ENCODE measurements at places on chromosomes 4 and X.
A peak's percentile ranks its signal among the peaks of the same experiment; 100 is the strongest.

DNA sequence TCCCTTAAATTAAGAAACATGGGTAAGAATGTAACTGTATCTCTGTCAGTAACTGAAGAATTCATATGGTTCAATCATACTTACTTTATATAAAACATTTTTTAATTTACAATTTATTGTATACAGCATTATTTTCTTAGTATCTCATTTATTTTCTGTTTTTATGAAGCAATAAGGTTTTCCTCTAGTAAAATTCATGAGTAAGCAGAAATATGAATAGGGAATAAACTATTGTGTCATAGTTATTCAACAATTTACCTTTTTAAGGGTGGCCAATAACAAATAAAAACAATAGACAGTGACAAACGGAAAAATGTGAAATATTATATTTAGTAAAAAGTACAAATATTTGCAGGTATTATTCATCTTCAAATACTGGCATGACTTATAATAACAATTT lies 624.4 kb downstream of the TECRL start:
- ATAC-seq: no peak

DNA sequence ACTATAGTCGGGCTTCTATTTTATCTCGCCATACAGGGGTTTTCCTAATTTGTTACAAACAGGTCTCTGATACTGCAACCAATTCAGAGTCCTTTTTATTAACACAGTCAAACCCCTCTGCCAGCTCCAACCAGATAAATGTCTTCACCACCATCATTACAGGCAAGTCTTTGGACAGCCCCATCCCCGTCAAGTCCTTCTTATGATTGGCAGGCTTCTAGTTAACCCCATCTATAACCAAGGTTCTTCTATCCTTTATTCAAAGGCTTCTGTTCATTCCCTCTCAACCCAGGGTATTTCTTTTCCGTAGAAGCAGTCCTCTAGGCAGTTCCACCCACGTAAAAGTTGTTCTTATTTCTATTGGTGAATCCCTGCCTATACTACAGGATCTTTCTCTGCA lies 29.9 kb upstream of the FOXR2 start:
- ATAC-seq: no peak

DNA sequence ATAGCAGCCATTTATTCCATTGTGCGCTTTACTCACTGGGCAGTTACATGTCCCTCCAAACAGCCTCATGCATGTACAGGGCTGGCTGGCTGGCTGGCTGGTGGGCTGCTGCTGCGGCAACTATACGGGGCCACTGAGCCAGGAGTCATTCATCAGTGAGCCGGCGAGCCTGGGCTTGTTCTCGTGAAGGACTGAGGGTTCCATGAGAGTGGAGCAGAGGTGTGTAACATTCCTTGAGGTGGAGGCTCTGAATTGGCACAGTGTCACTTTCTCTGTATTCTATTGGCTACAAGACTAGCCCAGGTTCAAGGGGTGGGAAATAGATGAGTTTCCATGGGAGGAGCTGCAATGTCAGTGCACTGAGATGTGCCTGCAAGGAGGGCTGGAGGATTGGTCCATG lies 89.1 kb downstream of the ARHGAP10 start:
- ATAC-seq: no peak

DNA sequence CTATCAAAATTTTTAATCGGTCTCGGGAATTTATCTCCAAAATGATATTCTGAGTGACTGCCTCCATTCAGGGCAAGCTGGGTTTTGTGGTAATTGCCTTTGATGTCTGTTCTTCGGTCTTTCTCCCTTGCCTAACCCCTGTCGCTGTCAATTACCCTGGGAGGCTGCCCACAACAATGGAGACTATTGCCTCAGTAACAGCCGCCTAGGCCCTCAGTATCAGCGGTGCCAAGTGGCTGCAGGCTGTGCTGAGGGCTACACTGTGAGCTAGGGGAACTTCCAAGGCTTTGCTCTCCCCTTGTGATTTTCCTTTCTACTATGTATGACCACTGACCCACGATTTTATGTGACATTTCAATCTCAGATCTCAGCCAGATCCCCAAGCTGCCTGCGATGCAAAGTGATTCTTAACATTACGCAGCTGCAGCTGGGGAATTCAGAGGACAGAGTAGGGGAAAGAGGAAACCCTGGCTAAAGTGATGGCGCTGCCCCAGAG lies 36.3 kb upstream of the REST start:
- no peak for ATAC-seq

GRCh38 chr4:40687676-40688389 lies 58.2 kb upstream of the RBM47 start:
- no peak for ATAC-seq

DNA sequence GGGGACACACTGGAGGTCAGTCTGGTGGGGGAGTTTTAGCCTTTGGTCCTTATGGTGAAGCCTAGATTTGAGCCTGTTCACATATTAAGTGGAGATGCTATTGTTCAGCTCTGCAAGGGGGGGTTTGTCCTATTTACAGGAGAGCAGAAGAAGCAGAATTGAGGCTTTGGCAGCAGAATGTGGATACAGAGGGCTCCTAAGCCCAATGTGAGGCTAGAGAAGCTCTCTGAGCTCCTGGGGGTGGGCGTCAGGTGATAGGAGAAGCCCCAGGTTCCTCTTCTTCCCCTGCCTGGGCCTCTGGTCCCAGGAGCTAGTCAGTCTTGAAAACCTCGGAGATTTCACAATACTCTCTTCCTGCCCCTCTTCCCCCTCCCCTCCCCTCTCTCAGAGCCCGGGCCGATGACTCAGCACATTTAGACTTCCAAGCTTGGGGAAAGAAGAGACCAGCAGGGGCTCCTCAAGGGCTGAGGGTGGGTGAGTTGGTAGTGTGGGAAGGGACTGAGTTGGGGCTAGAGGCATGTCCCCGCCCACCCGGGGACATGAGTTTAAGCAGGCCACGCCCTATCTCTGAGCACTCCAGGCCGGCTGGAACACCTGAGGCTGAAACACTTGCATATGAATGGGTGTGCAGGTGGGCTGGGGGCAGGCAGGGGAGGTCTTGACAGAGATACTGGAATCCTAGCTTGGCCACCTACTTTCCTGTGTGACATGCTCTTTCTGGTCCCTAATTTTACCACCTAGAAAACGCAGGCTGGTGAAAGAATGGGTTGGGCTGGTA lies 3.4 kb downstream of the TFE3 start:
- no peak for ATAC-seq

DNA sequence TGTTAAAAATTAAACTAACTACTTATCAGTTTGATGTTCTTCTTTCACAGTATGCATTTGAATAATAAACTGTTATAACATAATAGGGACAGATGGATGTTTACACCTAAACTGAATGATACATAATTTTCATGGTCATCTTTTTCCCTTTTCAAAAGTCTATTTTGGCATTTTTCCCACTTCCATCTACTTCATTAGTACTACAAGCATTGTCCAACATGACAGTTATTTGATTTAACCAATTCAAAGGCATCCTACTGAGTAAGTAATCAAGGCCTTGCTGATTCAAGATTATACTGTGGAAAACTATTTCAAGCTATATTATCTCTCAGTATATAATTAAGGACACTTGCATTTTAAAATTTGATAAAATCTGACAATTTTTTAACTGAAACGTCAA lies 212.9 kb downstream of the FAT4 start:
- no peak for ATAC-seq

DNA sequence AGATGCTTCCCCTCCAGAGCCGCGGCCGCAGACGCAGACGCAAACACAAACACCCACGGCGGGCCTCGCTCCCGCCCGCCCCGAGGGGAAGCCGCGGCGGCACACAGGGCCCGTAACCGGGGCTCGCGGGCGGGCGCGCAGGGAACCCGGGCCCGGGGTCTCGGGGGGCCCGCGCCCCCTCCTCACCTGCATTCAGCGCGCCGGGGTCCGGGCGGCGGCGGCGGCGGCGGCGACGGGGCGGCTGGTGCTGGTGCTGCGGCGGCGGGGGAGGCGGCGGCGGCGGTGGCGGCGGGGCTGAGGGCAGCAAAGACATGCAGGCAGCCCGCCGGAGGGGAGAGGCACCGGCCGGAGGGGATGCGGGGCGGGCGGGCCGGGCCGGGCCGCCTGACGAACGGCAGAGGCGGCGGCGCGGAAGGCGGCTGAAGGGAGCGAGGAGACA lies 255 bp upstream of the CNOT6L start:
- ATAC-seq: peak; percentile 11

GRCh38 chr4:95835672-95836071 lies 4.2 kb upstream of the PDHA2 start:
- no peak for ATAC-seq

- no peak for ATAC-seq
These were observed 237.5 kb upstream of the CTSO start for GRCh38 chr4:156191044-156191781.

GRCh38 chr4:620201-620600 lies 5.2 kb upstream of the PDE6B start:
- no peak for ATAC-seq

DNA sequence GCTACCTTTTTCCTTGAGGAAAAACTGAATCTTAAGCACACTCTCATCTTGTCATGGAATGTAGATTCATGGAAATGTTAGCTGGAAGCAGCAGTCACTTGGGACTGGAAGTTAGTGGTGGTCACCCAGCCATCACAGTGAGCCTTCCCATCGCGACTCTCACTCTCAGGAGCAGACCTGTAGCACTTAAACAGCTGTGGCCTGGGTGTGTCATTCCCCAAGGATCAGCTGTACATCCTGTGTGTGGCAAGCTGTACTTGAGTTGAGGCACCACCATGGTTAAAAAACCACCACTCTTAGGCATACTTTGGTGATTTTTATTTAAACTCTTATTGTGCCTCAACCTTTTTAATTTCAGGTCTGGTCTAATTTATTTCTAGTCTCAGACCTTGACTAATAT lies 46.7 kb downstream of the JADE1 start:
- no peak for ATAC-seq

GRCh38 chrX:31550158-31550557 lies 478.3 kb upstream of the FTHL17 start:
- no peak for ATAC-seq

GRCh38 chrX:17537723-17538243 lies 162.8 kb downstream of the NHS start:
- ATAC-seq: no peak

- no peak for ATAC-seq
These were observed 10.3 kb downstream of the SPATA4 start for GRCh38 chr4:176185051-176185450.

DNA sequence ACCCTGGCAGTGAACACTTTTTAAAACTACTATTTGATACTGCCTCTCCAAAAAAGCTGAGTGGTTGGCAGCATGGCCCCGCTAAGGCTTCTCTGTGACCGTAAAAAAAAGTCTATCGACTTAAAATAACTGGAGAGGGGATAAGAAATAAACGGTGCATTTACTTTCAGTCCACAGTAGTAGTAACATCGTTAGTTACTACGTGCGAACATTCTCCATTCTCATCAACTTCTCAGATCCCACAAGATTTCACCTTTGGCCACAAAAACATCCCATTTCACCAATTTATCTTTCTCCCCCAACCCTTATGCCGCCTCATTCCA lies 524 bp upstream of the EXOSC9 start:
- ATAC-seq: peak; percentile 8

DNA sequence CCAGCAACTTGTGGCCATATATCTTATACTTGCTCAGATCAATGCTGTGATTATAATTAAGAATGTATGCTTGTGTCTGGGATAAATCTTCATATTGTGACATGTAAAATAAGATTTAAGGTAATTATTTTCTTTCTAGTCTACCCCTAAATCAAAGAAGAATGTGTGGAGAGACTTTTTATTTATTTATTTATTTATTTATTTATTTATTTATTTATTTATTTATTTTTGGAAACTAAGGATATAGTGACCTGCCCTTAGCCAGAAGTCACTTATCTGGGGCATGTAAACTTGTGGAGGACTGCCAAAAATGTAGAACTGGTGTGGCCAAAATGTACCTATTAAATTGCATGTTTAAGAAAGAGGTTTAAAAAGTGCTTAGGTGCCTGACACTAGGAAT lies 144.3 kb downstream of the BEND2 start:
- no peak for ATAC-seq

DNA sequence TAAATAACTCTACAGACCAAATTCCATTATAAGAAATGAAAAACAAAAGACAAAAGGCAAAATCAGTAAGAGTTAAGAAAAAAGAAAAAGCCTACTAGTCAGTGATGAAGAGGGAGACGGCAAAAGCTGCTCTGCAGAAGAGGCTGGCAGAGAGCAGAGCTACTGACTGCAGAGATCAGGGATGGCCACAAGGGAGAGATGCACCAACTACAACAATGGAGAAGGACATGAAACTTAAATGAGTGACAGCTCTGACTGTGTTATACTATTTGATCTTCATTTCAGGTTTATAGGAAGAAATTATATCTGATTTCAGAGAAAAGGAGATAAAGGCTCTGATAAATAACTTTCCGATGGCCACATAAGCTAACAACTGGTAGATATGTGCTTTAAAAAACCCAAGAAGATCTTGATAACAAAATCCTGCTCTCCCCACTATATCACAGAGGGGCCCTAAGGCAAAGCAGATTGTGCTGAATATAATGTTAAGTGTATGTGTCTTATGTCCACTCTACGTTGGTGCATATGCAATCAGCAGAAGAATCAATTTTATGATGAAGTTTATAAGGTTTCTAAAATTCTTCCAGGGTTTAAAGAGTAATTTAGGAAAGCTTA lies 58.4 kb upstream of the COX18 start:
- peak; percentile 66 for ATAC-seq

DNA sequence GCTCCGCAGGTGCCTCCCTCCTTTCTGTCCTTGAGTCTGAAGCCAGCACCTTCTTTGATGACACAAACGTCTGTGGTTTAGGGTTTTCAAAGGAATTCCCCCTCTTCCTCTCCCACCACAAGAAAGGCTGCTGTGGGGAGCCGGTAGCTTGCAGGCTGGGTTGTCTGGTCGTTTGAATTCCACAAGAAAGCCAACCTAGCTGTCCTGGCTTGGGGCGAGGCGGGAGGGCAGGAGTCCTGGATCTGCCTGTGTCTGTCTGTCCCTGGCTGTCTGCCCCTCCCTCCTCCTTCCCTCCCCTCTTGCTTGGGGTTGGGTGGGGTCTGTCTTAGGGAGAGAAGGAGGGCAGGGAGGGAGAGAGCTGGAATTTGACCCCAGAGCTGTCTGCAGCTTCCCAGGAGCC lies 56.3 kb downstream of the SHROOM2 start:
- ATAC-seq: no peak

DNA sequence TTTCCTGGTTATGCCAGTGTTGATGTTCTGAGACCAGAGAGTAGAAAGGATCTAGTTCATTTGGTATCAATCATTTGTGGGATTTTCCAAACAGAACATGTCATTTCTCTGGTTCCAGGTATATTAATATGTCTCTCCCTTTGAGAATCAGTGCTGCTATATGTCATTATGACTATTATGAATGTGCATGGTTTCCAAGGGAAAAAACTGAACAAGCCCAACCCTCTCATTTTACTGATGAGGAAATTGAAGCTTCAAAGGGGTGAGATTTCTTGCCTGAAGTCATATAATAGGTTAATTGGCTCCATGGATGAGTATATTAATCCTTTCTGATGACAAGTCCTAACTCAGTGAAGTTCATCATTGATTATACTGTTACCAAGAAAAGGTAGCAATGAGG lies 31.9 kb downstream of the RUFY3 start:
- no peak for ATAC-seq

DNA sequence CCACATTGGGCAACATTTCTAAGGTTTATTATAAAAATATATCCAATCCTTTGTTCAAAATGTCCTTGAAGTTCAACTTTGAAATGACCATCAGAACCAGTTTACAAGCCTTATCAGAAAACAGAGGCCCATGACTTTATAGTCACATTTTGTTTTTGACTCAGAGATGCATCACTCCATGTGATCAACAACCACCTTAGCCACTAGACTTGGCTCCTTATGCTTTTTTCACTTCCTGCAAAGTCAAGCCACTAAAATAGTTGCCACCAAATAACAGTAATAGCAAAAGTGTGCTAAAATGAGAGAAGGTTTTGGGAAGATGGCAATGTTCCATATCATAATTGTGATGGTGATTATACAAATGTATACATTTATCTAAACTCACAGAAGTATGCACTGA lies 181.7 kb downstream of the MAML3 start:
- ATAC-seq: no peak
